Endothelial cell of umbilical vein (primary cell): ENCODE measurements at places on chromosomes 5 and 9. TPM values are rescaled to one million over a fixed set of nuclear protein-coding genes. Genes with fewer than 3 reads are reported as not detected.

INSL4 gene
- total RNA-seq = not detected in 2 replicates

ABL1 gene
- total RNA-seq = 79.2 and 87.1 TPM in 2 replicates

- H3K4me1 ChIP-seq = no peaks in the 10 kb centered on the region
- no peak overlapping the region for H3K27ac ChIP-seq
- no peak overlapping the region for H3K4me3 ChIP-seq
- DNase-seq = no peak
- no peaks in the 10 kb centered on the region for H3K27me3 ChIP-seq
- H3K36me3 ChIP-seq = no peaks in the 10 kb centered on the region
Measured at GRCh38 chr9:109335929-109336328, 15.1 kb upstream of the EPB41L4B start.

- no peak overlapping the region for H3K27ac ChIP-seq
- H3K36me3 ChIP-seq = no peaks in the 10 kb centered on the region
- DNase-seq = no peak
- H3K27me3 ChIP-seq = no peaks in the 10 kb centered on the region
- H3K4me3 ChIP-seq = no peak overlapping the region
Measured at GRCh38 chr5:135333732-135334515, 65.1 kb downstream of the MACROH2A1 start.

GRCh38 chr9:36008774-36009300 lies 27.9 kb upstream of the RECK start:
- peaks cover 16% of the 10 kb centered on the region for H3K27me3 ChIP-seq
- no peak overlapping the region for H3K27ac ChIP-seq
- no peaks in the 10 kb centered on the region for H3K36me3 ChIP-seq
- H3K4me3 ChIP-seq = no peak overlapping the region
- H3K4me1 ChIP-seq = no peaks in the 10 kb centered on the region

- H3K27ac ChIP-seq = no peak overlapping the region
- no peaks in the 10 kb centered on the region for H3K36me3 ChIP-seq
- peaks cover 2% of the 10 kb centered on the region for H3K27me3 ChIP-seq
- DNase-seq = no peak
- no peaks in the 10 kb centered on the region for H3K4me1 ChIP-seq
Measured at GRCh38 chr9:95648225-95648624, 131.5 kb upstream of the PTCH1 start.

GRCh38 chr9:105818903-105819302 lies 124.6 kb downstream of the TMEM38B start:
- no peaks in the 10 kb centered on the region for H3K27me3 ChIP-seq
- H3K4me3 ChIP-seq = no peak overlapping the region
- H3K4me1 ChIP-seq = no peaks in the 10 kb centered on the region
- no peak overlapping the region for H3K27ac ChIP-seq
- DNase-seq = no peak

GRCh38 chr5:36692791-36693763 lies 86.7 kb downstream of the SLC1A3 start:
- H3K27ac ChIP-seq = no peak overlapping the region
- H3K36me3 ChIP-seq = no peaks in the 10 kb centered on the region
- H3K4me1 ChIP-seq = no peaks in the 10 kb centered on the region
- peaks cover 5% of the 10 kb centered on the region for H3K27me3 ChIP-seq
- H3K4me3 ChIP-seq = peak overlapping the region; percentile 15
- DNase-seq = peak; percentile 64
